ENCODE measurements at places on chromosomes 2 and 18.

DNA sequence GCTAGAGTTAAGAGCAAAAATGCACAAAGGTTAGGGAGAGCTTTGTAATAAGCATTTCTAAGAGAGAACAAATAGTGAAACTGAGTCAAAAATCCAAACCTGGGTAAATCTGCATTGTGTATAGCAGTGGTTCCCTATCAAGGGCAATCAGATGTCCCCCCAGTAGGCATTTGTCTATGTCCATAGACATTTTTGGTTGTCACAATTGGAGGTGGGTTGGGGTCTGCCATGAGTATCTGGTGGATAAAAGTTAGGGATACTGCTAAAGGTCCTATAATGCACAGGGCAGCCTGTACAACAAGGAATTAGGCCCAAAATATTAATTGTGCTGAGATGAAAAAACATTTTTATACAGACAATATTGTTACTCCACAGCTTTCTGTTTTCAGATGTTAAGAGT is 21.0 kb downstream of the NOP58 start:
- DNase-seq = no peak

- DNase-seq = no peak
Observed at GRCh38 chr2:106140913-106141312, 53.2 kb downstream of the UXS1 start.

- no peak for DNase-seq
Observed at GRCh38 chr2:172182624-172183023, 79.9 kb upstream of the DLX2 start.

DNA sequence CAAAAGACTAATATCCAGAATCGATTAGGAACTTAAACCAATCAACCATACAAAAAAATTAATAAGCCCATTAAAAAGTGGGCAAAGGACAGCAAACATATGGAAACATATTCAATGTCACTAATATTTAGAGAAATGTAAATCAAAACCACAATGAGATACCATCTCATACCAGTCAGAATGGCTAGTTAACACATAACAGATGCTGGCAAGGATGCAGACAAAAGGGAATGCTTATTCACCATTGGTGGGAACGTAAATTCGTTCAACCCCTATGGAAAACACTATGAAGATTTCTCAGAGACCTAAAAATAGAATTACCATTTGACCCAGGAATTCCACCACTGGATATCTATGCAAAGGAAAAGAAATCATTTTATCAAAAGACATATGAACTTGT is 468.2 kb upstream of the ST6GAL2 start:
- DNase-seq = no peak

DNA sequence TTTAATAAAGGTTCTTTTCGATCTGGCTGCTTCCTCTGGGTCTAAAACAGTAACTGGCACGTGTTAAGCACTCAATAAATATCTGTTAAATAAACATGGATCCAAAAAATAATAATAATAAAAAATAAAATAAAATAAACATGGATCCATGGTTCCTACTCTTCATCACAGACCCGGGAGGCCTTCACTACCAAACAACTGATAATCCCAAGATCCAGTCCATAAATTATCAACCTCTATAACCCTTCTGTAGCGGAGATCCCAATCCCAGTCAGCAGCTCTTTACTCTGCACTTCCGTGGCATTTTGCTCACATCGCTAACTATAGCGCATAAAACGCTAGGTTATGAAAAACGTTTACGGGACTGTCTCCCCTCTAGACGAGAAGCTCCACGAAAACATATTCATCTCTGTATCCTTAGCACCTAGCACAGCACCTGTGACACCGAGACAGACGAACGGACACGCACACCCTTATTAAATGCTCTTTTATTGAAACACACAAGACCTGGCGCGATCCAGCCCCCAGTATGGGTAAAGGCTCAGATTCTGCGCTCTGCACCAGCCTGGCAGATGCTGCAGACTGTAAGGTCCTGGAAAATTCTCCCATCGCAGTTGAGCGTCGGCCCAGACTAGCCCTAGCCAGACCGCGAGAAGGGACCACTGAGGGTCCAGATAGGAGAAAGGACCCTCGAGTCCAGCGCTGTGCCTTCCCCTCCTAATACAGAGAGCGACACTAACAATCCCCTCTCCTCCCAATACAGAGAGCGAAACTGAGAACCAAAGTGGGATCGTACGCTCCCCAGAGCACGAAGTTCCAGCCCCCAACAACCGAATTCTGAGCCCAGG is 770 bp downstream of the NBAS start:
- no peak for DNase-seq

- DNase-seq = no peak
Observed at GRCh38 chr2:85259879-85260278, 67.9 kb downstream of the TGOLN2 start.

DNA sequence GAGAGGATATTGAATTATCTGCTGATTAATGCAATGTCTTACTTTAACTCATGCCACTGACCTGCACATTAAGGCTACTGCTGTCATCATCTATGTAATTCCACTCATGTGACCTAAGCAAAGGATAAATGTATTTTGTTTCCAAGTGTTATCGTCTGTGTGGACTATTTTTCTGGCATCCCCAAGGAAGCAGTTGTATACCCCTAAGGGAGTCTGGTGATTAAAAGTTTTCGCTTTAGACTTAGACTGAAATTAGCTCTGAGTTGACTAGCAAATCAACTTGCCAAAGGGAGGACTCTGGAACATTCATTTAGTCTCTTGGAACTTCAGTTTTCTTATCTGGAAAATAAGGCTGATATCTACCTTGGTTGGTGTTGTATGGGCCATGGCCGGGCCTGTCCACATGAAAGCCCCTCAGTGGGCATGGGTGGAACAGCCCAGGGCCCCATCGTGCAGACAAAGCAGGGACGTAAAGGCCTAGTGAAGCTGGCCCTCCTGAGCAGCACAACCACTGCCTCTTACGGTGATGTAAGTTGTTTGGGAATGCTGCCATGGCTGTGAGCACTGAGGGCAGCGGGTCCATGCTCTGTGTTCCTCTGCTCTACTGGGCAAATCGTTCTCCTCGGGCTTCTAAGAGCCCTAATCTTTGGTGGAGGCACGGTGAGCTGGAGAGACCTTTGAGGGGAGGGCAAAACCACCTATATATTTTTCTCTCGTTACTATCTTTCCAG is 144.4 kb upstream of the RNF152 start:
- DNase-seq = no peak

- no peak for DNase-seq
Observed at GRCh38 chr2:208142240-208142924, 3.6 kb downstream of the CRYGB start.
